AG08395 (cell line): ENCODE measurements at places on chromosomes 7 and 10.
A peak's percentile ranks its signal among the peaks of the same experiment; 100 is the strongest.

GRCh38 chr7:36278069-36278619 is 111.5 kb upstream of the ANLN start:
- no peak for DNase-seq

- no peak for DNase-seq
These were observed 11.0 kb downstream of the PDGFA start for GRCh38 chr7:508461-509170.

DNA sequence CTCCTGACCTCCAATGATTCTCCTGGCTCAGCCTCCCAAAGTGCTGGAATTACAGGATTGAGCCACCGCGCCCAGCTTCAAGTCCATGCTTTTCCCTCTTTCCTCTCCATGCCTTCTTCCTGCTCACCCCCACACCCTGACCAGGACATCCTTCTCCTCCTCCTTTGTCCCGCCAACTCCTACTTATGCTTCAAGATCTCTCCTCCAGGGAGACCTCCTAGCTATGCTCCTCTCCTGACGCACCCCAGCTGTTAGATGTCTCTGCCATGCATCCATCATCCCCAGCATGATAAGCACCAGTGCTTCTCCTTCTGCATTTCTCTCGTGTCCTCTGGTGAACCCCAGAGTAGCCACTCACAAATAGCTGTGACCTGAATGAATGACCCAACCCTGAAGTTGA is 21.1 kb downstream of the SRRM3 start:
- DNase-seq = no peak

GRCh38 chr7:66237906-66238772 is 33.0 kb downstream of the TPST1 start:
- no peak for DNase-seq

DNA sequence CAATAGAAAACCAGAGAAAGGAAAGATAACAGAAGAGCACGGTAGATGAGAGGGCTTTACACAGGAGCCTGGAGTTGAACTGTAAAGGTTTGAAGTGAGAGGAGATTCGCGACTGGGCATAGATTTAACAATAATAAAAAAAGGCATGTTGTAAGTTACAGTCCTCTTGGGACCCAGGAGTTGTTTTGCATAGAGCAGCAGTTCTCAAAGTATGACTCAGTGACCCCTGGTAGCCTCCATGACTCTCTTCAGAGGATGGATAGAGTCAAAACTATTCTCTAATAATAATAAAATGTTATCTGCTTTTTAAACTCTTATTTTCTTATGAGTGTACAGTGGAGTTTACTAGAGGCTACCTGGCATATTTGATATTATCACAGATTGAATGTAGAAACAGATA is 262.3 kb downstream of the SORCS3 start:
- DNase-seq = no peak

GRCh38 chr7:124033095-124033806 is 384 bp upstream of the TMEM229A start:
- no peak for DNase-seq

DNA sequence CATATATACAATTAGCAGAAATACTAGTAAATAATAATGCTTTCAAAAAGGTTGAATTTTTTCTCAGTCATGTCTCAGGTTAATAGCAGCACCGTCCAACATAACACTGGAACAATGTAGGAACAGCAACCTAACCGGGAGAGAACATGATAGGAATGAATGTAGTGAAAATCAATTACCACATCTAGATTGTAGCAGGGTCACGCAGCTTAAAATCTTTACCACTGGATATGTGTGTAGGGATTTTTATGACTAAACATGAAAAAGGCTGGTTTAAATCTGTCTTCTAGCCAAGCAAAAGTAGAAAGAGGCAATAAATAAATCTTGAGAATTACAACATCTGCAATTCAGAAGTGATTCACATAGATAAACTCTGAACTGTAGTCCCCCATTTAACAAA is 326.0 kb downstream of the DGKB start:
- no peak for DNase-seq

DNA sequence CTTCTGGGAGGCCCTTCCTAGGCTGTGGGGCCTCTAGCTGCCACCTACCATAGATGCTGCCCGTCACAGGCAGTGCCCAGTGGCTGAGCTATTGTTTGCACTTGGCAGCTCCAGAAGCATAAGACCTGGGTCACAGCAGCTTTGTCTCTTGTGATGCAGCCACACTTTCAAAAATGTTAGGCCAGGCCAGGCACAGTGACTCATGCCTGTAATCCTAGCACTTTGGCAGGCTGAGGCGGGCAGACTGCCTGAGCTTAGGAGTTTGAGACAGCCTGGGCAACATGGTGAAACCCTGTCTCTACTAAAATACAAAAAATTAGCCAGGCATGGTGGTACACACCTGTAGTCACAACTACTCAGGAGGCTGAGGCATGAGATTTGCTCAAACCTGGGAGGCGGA is 9.5 kb upstream of the KAZALD1 start:
- DNase-seq = peak; percentile 68

DNA sequence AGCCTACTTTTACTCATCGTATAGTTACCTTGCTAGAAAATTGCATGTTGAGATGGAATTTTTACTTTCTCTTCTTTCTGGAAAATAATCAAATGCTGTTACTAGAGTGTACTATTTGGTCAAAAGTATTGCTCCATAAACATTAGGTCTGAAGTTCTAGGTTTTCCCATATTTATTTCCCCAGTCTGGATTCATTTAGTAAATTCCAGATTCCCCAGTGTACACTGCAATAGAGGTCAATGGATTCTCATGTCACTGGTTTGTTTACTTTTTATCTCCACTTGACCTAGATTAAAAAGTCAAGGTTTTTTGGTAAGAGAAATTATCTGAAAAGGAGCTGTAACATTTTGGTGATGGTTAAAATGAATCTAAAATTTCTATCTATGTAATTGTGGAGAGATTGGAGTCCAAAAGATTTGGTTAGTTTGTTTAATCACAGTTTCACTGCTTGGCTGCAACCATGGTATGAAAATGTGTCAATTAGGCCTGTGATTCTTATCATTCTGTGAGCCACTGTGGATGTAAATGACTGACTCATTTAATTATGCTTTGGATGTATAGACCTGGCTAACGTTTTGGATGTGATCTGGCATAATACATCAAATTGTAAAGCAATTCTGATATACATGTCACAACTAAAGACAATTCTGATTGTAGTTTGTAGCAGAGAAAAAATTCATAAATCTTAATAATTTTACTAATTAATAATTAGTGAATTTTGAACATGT is 32.7 kb upstream of the STEAP4 start:
- DNase-seq = no peak

DNA sequence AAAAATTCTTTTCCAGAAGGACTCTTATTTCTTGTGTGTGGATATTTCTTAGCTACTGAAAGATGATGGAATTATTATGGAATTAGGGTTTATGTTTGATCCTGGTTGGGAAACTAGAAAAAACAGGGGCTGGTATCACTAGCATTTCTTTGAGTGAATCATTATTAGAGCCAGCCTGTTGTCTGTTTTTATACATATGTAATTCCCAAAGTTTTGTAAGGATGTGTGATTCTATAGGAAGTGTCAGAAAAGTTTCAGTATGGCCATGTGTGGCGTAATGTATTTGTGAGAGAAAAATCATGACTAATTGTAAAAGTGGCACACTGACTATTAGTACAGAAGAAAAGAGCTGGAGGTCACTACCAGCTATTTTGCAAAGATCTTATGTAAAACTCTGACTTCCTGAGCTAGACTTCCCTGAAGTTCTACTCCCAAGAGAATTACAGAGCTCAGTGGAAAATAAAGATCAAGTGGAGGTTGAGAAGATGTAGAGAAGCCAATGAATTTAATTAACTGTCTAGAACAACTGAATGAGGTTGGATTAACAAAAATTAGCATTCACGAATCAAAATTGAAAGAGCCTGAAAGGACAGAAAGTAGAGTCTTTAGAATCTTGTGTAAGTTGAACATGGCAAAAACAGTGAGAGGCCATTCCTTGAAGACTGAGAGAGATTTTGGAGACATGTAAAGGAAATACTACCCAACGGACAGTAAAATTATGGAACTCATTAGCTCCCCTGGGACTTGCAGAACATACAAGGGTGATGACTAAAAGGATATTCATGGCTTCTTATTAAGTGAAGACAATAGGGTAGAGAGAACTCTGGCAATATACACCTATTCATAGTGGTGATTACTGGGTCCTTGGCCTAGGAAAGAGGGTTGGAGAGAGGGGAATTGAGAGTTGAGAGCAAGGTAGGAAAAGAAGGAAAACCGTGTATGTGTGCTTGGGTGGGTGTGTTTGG is 12.5 kb downstream of the ZNF365 start:
- no peak for DNase-seq

DNA sequence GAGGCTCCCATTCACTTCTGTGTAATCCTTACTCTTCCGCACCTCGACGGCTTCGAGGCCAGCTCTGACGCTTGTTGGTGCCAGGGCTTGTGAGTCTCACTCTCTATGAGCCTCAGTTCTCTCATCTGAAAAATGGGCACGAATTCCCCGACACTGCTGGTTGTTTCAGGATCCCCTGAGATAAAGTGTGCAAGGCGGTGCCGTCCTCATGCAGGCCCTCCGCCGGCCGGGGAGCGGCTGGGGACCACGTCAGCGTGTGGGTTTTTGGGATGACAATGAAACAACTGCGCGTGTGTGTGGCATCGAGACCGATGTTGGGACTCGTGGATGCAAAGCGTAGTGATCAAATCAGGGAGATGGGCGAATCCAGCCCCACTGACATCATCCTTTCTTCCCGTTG is 75.6 kb downstream of the FOXL3 start:
- DNase-seq = no peak

- DNase-seq = no peak
These were observed 169.3 kb upstream of the TCERG1L start for GRCh38 chr10:131480861-131481260.

- no peak for DNase-seq
These were observed 28.6 kb upstream of the TMEM178B start for GRCh38 chr7:141045126-141045841.

DNA sequence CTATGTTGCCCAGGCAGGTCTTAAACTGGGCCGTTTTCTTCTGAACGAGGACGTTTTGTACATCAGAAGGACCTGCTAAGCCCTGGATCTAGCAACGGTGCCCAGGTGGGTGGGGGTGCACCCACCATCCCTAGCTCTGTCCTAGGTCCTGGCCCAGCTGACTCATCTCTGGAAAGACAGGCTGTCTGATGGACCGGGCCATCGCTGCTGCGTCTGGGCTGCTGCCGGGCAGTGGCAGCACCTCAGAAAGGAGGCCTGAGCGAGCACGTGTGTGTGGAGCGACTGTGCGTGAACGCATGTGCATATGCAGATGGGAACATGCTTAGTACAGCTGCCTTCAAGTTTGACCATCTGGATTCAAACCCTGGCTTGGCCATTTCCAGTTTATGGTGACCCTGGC is 7.3 kb upstream of the ELFN1 start:
- DNase-seq = no peak

- no peak for DNase-seq
These were observed 27.0 kb downstream of the CALML3 start for GRCh38 chr10:5551531-5552375.

- no peak for DNase-seq
These were observed 101.8 kb downstream of the IQUB start for GRCh38 chr7:123432601-123433000.
